ENCODE measurements at places on chromosomes 1 and 21.

DNA sequence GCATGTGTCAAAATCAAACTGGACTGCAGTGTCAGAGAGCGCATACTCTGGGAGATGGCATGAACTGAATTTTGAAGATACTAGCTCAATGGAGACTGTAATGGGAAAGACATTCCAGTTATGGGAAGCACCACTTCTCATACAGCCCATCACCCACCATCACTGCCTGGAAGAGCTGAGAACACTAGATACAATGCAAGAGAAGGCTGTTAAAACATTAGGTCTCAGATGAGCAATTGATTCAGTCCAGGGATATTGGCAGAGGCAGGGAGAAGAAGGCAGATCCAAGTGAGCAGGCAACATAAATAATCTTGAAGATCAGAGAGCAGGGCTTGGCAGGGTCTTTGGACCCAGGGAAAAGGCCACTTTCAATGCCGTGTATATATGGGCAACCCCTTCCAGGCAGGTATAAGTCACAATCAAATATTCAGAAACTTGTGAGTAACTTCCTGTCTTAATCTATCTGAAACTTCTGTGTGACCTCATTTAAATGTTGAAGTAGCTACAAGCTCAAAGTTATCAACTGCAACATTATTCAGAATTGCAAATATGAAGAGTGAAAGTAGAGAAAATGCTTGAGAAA, 290.3 kb upstream of the SGIP1 start:
- no peak for DNase-seq

GRCh38 chr1:60959701-60960100, 122.7 kb upstream of the NFIA start:
- no peak for DNase-seq

DNA sequence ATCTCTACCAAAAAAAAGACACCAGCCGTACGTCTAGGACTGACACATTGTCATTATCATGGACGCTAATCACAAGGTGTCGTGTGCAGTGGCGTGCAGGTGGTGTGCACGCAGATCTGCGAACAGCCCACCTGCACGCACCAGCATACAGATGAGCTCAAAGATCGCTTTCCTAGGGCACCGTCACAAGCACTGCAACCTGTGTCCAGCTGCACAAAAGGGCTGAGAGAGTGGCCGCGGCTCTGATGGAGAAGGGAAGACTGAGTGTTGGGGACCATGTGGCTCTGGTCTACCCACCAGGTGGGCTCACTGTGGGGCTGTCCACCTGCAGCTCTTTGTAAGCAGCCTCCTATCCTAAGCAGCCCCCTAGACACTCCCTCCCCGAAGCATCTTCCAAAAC, 50.9 kb downstream of the S100B start:
- no peak for DNase-seq

DNA sequence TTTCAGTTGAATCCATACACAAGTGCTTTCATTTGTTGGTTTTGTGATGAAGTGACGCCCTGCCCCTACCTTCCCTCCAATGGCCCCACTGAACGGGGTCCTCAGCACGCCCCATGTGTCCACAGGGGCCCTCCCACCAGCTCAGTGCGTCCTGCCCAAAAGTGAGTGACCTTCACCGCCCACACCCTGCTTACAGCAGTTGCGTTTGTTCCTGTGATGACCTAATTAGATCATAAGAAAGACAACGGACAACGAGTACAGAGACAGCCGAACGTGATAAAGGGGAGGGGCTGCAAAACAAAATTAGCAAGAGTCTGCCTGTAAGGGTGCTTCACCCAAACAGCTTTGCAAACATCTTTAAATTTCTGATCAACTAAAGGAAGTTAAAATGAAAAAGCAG, 38.2 kb upstream of the RIPK4 start:
- no peak for DNase-seq

DNA sequence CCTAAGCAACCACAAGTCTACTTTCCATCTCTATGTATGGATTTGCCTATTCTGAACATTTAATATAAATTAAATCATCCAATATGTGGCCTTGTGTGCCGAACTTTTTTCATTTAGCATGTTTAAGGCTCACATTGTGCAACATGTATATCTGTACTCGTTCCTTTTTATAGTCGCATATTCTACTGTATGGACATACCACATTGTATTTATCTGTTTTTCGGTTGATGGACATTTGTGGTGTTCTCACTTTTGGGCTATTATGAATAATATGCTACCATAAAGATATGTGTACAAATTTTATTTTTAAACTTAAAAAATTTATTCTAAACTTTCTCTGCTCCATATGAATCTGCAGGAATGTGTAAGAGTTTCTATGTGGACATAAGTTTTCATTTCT, 13.0 kb downstream of the ZYG11A start:
- no peak for DNase-seq

DNA sequence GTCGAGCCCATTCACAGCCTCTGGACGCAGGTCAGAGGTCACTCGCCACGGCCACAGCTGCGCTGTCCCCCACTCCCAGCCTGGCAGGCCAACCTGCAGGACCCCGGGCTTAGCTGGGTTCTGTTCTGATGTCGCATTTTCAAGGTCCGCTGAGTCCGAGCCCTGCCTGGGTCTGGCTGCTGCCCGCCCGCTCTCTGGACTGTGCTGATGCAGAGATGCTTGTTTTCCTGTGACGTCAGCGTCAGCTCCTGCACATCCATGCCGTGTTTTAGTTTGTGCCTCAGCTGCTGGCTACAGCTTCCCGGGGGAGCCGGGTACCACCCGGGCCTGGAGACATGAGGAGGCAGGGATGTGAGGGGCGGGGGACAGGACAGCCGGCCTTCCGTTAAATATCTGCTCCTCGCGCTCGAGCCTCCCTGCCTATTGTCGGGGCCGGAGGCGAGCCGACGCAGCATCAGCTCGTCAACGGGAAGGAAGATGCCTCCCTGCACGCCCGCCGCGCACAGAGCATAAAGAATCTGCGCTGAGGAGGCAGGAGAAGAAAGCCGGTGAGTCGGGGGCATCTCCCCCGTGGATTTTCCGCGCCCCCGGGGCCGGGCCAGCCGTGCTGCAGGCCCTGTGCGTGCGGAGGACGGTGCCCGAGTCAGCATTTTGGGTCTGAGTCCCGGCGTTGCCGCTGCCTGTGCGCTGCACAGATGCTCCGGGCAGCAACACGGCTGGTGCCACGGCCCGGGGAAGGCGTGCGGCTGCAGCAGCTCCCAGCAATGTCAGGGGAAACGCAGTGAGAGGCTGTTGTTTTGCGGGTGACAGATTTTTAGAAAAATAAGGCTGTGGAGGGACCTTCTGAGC, 23.4 kb downstream of the PRKCZ start:
- DNase-seq: no peak

Measured in stimulated activated CD4-positive, alpha-beta T cell treated with anti-CD3 and anti-CD28 coated beads, Interleukin-1b, Interleukin-23, amount 100 ng/mL, for 1 hour (primary cell).